ENCODE measurements at places on chromosomes 3 and 15. TPM values are rescaled to one million over a fixed set of nuclear protein-coding genes. Genes with fewer than 3 reads are reported as not detected.

The TRH gene
- total RNA-seq: under 0.01 TPM

The MYLK gene
- total RNA-seq: 232 TPM

The EXD1 gene
- not detected for total RNA-seq

The KCNMB2 gene
- total RNA-seq: 1.1 TPM

The STRIT1 gene
- not detected for total RNA-seq

The EEF1AKMT4 gene
- 2.7 TPM for total RNA-seq

The MAGEF1 gene
- total RNA-seq: 22.1 TPM

The RARRES1 gene
- 19.5 TPM for total RNA-seq

The ZNF80 gene
- not detected for total RNA-seq

The SPRED1 gene
- total RNA-seq: 32.6 TPM

The GOLGA8J gene
- 0.29 TPM for total RNA-seq

The IL17RD gene
- 2.2 TPM for total RNA-seq

The SLC24A5 gene
- not detected for total RNA-seq

The APOD gene
- 1.4 TPM for total RNA-seq

The SST gene
- total RNA-seq: not detected

The GATM gene
- 0.59 TPM for total RNA-seq

The C3orf20 gene
- under 0.01 TPM for total RNA-seq

The GP9 gene
- total RNA-seq: not detected

The SI gene
- total RNA-seq: not detected

The MUC20 gene
- total RNA-seq: 0.36 TPM

The PPP1R14D gene
- not detected for total RNA-seq

The TERC gene
- total RNA-seq: 144 TPM

The ADIPOQ gene
- under 0.01 TPM for total RNA-seq

The GOLGA8R gene
- total RNA-seq: 3.3 TPM

The OR5AC2 gene
- not detected for total RNA-seq

The SPTSSB gene
- not detected for total RNA-seq

The IL5RA gene
- not detected for total RNA-seq

The TRANK1 gene
- total RNA-seq: 29.8 TPM

The SPATA12 gene
- not detected for total RNA-seq

The PAQR5 gene
- total RNA-seq: 1.1 TPM

The SERINC4 gene
- total RNA-seq: not detected

The SCG5 gene
- 9.0 TPM for total RNA-seq

The CEP97 gene
- 10.6 TPM for total RNA-seq

The PIGX gene
- total RNA-seq: 26.8 TPM

The BRK1 gene
- total RNA-seq: 113 TPM

The MAP1A gene
- total RNA-seq: 121 TPM

The GOLIM4 gene
- total RNA-seq: 50.1 TPM

The NOX5 gene
- total RNA-seq: 0.36 TPM

The PEX11A gene
- total RNA-seq: 4.0 TPM

The GABRA5 gene
- total RNA-seq: not detected

The LRRK1 gene
- 15.2 TPM for total RNA-seq

The TICRR gene
- 0.88 TPM for total RNA-seq

The PYGO1 gene
- total RNA-seq: 18.0 TPM

The SKOR1 gene
- total RNA-seq: 0.36 TPM

The ZNF710 gene
- 10.9 TPM for total RNA-seq
